Stromal cell of bone marrow (primary cell): ENCODE measurements at places on chromosomes 3 and 15.
A peak's percentile ranks its signal among the peaks of the same experiment; 100 is the strongest.

GRCh38 chr15:99106417-99107220, 1.7 kb downstream of the SYNM start:
- no peak for DNase-seq

- DNase-seq: no peak
Measured at GRCh38 chr3:184619787-184620430, 58.3 kb downstream of the EPHB3 start.

DNA sequence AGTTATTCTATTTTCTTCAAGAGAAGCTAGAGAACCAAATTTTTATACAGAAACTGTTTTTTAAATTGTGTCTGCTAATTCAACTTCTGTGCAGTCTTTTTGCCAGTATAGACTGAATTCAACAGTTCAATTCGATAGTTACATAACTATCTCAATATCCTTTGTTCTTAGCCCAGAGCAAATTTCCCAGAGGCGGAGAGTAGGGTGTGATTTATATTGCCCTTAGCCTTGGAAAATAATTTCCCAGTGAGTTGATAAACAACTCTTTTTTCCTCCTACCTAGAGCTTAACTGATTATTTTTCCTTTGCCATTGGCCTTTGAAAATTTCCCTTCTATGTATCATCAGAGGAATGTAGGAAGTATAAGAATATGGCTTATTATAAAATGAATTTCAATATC, 420.5 kb downstream of the NSUN3 start:
- no peak for DNase-seq

GRCh38 chr15:89358755-89359439, 24.3 kb upstream of the POLG start:
- peak; percentile 25 for DNase-seq

GRCh38 chr15:67107014-67107812, 41.8 kb downstream of the SMAD3 start:
- peak; percentile 94 for DNase-seq

GRCh38 chr3:159649951-159650350, 338.7 kb upstream of the IL12A start:
- DNase-seq: no peak

DNA sequence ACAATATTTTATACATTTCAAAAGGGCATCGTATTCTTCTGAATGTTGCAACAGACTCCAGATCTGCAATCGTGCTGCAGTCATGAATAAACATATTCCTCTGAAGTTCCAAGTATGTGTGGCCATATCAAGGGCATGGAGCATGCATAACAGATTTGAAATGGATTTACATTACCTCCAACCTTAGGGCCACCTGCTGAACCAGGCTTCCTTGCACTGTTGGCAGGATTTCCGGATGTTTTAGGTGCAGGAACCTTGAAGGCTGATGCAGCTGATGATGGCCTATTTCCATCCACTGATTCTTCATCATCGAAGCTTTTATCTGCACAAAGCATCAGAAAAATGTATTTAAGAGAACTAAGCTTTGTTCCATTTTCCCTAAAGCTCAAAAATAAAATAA, 73.5 kb downstream of the CLASP2 start:
- DNase-seq: no peak

GRCh38 chr15:78200276-78200930, 34.0 kb downstream of the ACSBG1 start:
- DNase-seq: no peak

DNA sequence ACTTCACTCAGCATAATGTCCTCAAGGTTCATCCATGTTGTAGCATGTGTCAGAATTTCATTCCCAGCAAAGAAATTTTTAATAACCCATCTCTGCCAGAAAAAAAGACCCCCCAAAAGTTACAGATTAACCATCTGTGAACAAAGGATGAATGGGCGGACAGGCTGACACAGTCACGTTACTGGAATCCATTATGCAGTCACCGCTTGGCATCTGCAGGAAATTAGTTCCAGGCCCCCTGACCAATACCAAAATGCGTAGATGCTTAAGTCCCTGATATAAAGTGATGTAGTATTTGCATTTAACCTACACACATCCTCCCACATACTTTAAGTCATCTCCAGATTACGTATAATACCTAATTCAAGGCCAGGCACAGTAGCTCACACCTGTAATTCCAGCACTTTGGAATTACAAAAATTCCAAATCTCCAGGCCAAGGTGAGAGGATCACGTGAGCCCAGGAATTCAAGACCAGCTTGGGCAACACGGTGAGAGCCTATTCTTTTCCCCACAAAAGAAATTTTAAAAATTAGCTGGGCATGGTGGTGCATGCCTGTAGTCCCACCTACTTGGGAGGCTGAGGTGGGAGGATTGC, 1.5 kb upstream of the SLC12A8 start:
- no peak for DNase-seq

DNA sequence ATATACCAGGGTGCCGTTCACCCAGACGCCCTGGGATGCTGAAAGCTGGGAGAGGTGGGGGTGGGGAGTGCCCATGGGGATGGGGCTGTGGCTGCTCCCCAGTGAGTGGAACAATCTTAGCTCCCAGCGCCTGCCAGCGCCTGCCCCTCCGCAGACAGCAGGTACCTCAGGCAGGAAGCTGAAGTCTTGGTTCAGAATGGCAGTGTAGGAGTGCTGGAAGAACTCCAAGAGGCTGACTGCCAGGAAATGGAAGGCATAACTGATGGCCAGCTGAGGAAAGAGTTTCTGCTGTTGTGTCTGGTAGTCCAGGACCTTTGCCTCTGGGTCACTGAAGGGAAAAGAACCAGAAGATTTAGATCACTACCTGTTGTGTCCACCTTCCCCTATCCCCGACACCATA, 8.4 kb downstream of the ACOX2 start:
- no peak for DNase-seq

GRCh38 chr15:53808058-53808706, 48.7 kb upstream of the WDR72 start:
- no peak for DNase-seq

DNA sequence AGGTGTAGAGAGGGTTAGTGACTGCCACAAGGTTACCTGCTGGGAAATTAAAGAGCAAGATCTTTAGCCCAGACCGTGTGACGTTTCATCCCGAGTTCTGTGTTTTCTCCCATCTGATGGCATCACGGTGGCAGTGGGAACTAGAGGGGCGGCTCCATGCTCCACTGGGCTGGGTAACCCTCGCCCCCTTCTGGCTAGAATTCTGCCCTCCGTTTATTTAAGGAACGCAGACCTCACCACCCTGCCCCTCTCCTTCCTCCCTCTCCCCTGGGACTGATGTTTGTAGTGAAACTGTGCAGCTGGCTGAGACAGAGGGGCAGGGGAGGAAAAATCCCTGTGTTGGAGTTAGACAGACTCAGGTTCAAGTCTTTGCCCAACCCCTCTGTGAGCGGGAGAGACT, 65.6 kb downstream of the ITGA11 start:
- no peak for DNase-seq

DNA sequence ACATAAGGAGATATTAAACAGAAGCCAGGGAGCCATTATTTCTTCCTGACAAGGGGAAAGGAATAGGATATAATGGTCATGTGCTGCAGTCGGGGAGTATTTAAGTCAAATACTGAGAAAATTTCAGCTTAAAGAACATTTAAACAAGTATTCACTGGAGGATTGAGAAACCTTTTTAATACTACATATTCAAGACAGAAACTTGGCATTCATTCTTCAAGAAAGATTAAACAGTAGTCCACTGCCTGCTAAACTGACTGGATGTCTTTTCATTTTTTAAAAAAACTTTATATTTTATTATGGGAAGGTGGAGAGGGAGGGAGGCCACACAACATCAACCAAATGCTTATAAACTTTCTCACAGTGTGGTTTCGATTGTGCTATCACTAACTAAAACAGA, 107.4 kb upstream of the CBLB start:
- no peak for DNase-seq

DNA sequence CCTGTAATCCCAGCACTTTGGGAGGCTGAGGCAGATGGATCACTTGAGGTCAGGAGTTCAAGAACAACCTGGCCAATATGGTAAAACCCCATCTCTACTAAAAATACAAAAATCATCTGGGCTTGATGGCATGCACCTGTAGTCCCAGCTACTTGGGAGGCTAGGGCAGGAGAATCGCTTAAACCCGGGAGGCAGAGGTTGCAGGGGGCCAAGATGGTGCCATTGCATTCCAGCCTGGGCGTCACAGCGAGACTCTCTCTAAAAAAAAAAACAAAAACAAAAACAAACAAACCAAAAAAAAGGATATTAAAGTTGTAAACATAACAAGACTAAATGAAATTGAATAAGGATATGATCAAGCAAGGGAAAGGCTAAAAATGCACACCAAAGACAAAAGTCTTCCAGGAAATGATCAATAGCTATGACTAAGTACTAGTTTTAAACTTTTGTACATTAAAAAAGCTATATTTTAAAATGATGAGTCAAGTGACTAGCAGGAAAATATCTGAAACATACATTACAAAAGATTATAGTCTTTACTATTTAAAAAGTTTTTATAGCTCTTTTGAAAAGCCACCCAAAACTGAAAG, 28.6 kb downstream of the KLHL6 start:
- no peak for DNase-seq

- DNase-seq: no peak
Measured at GRCh38 chr3:127651516-127652172, 21.1 kb upstream of the ABTB1 start.

GRCh38 chr3:134251731-134252391, 1.2 kb upstream of the RYK start:
- DNase-seq: no peak

DNA sequence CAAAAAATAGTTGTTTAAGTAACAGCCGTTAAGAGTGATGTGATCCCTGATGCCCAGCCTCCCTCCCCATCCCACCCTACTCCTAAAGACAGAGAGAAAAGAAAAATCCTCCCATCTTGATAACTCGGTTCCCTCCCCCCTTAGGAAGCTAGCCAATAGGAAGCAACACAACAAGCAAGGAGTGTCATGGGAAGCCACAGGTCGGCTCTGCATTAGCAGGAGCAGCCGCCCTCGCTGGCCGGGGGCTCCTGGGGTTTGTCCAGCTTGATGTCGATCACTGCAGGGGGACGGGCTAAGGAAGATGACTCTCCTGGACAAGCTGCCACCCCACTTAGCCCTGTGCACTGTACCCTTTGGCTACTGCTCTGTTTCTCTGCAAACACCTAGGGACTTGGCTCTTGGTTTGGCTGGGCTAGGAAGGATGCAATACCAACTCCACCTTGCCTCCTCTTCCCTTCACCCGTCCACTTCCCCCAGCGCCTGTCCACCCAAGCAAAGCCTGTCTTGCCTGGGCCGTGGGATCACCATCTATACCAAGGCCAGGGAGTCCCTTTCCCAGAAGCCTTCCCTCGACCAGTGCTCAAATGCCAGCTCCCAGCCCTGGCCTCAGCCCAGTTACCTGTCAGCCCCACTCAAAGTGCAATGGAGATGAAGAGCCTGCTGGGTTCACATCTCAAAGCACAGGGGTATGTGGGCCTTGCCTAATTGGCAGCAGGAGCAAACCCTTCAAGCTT, 23.1 kb downstream of the SRPRB start:
- DNase-seq: no peak

DNA sequence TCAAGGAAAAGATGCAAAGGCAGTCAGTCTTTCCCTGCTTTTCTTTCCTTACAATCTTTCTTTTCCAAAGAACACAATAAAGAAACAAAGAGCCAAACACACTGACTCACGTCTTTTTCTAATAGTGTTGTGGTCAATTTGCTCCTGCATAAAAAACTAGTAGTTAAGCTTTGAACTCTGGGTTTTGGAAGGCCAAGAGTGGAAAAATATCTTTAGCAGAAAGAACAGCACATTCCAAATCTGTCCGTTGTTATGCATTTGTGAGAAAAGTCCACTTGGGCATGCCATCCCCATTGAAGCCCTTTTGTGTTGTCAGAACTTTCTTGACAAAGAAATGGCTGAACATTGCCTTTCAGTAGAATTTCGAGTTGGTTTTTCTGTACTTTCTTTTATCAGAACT, 18.2 kb downstream of the COL8A1 start:
- peak; percentile 74 for DNase-seq

DNA sequence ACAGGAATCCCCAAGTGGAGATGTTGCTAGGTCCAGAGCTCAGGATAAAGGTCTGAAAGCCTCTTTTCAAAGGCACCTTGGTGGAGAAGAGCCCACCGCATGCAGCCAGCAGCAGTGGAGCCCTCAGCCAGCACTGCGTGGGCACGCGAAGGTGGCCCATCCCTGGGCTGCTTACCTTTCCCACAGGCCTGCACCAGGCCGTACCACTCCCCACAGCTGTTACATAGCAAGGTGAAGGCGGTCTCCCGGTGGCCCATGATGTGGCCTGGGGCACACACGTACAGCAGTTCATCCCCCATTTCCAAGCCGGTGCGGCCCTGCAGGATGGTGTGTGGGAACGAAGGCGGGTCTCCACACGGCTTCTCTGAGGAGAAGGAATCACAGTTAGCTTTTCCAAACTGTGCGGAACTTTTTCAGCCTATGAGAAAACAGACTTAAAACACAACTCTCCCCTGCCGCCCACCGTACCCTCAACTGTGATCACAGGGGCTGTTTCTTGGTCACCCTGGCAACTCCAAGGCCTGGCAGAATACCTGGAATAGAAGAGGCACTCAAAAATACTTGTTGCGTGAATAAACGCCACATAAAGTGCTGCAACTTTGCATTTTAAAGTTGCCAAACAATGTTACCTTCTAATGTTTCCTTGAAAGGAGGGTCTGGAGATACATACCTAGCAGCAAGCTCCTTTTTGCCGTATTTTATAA, 43.7 kb downstream of the SUSD5 start:
- DNase-seq: no peak

DNA sequence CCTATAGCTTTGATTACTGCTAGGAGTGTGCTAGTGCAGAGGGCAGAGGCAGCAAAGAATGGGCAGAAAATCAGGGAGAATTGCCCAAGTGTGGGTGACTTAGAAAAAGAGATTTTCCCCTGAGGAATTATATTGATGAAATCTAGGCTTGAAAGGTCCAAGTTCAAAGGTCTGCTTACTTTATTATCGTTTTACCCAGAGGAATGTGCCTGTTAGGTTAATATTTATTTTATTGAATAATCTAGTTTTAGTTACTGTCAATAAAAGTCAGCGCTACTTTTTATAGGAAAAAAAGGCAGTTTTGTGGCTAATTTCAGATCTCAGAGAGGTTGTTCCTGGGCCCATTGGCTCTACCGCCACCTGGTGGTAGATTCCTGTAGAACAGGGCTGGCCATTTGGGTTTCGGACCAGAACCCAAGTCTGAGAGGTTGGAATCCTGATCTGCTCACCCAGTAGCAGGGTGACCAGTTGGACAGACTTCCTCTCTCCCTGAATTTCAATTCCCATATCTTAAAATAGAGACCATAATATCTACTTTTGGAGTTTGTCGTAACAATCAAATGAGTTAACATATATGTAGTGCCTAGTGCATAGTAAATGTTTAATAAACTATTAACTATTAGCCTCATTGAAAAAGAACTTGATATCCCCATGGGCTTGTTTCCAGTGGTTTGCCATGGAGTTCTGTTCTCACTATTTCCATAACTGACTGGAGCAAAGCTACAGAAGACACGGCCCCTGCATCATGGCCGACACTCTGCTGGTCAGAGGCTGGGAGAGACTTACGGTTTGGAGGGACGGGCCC, 62.7 kb upstream of the ZNF148 start:
- no peak for DNase-seq

- DNase-seq: no peak
Measured at GRCh38 chr3:30407651-30408050, 198.8 kb upstream of the TGFBR2 start.
